ENCODE measurements at places on chromosomes 12 and 14. TPM values are rescaled to one million over a fixed set of nuclear protein-coding genes. Genes with fewer than 3 reads are reported as not detected.

BDKRB1 gene
- total RNA-seq, result not detected

DNA sequence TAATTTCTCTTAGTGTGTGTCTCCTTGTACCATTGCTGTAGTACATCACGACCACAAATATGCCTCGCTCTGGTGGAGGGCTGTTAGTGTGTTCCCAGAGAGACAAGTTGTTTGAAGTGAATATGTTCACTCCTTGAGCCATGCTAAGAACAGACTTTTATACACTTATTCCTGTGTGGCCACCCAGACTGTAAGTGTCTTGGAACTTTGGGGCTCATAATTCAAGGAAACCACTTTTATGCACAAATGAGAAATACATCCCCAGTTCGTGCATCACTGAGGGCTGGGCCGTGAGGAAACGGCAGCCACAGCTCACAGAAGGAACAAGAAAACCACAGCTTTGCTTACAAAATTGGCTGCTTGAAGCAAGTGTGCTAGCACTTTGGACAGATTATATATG is 362.2 kb upstream of the DDHD1 start:
- peaks cover 5% of the 10 kb centered on the region for H3K4me1 ChIP-seq
- no peak overlapping the region for H3K27ac ChIP-seq
- H3K36me3 ChIP-seq, result no peaks in the 10 kb centered on the region
- H3K4me3 ChIP-seq, result no peak overlapping the region
- no peak for DNase-seq

GRCh38 chr12:81644503-81644902 is 114.6 kb downstream of the PPFIA2 start:
- no peak overlapping the region for H3K4me3 ChIP-seq
- DNase-seq, result no peak
- H3K4me1 ChIP-seq, result no peaks in the 10 kb centered on the region
- H3K36me3 ChIP-seq, result no peaks in the 10 kb centered on the region

- no peak overlapping the region for H3K27ac ChIP-seq
- H3K27me3 ChIP-seq, result no peaks in the 10 kb centered on the region
- H3K4me1 ChIP-seq, result no peaks in the 10 kb centered on the region
These were observed 49.4 kb downstream of the SLC15A5 start for GRCh38 chr12:16228067-16228466.

C12orf56 gene
- 0.84 TPM for total RNA-seq

DNA sequence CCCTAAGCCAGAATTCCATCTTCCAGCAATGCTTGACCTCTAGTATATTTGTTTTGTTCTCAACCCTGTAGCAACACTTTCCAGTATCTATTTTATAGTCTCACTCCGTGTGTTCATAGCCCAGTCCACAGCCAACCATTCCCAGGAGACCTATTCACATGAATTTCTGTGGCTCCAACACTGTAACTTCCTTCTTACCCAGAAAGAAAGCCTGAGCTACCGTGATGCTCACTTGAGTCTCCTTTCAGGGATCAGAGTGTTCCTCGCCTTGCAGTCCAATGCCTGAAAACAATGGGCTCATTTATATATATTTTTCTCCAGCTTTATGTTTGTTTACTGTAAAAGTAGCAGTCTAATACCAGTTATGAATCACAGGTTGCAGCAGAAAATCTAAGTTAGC is 645.0 kb upstream of the NOVA1 start:
- H3K27me3 ChIP-seq, result no peaks in the 10 kb centered on the region
- no peaks in the 10 kb centered on the region for H3K4me1 ChIP-seq
- no peak for DNase-seq
- H3K27ac ChIP-seq, result no peak overlapping the region

NEUROD4 gene
- not detected for total RNA-seq

- peaks cover 13% of the 10 kb centered on the region for H3K4me1 ChIP-seq
- DNase-seq, result no peak
- H3K27ac ChIP-seq, result peak overlapping the region; percentile 24
- H3K36me3 ChIP-seq, result peaks cover 16% of the 10 kb centered on the region
- no peaks in the 10 kb centered on the region for H3K27me3 ChIP-seq
These were observed 15.4 kb downstream of the VASH1 start for GRCh38 chr14:76776428-76777251.

LHX5 gene
- total RNA-seq, result 0.41 TPM

DNA sequence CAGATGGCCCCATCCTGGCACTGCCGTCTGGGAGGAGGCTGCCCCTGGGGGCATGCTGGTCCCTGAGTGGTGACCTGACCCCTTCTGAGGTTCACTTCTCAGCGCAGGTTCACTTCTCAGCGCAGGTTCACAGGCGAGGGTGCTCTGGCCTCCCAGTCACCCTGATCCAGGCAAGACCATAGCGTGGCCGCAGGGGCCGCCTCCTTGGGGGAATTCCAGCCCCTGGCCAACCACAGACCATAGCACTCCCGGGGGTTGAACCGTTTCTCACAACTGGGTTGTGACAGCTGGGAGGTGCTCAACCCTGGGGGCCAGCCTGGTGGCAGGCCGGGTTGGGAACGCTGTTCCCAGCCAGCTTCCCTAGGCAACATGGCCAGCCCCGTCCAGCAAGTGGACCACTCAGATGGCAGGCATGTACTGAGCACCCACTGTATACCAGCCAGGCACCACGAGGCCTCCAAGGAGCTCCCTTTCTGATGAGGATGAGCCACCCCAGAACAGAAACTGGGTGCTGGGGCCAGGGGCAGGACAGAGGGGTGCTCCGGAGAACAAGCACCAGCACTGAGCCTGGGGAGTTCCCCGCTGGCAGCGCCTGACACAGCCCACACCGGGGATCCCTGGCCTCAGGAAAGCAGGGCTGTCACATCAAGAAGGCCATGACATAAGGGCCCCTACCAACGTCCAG is 28.3 kb upstream of the ZFP36L1 start:
- peaks cover 35% of the 10 kb centered on the region for H3K4me1 ChIP-seq
- no peaks in the 10 kb centered on the region for H3K27me3 ChIP-seq
- no peaks in the 10 kb centered on the region for H3K36me3 ChIP-seq
- H3K27ac ChIP-seq, result no peak overlapping the region

GRCh38 chr12:77535734-77536133 is 295.0 kb upstream of the NAV3 start:
- DNase-seq, result no peak
- H3K36me3 ChIP-seq, result no peaks in the 10 kb centered on the region
- H3K27me3 ChIP-seq, result no peaks in the 10 kb centered on the region
- no peak overlapping the region for H3K4me3 ChIP-seq
- no peaks in the 10 kb centered on the region for H3K4me1 ChIP-seq

DNA sequence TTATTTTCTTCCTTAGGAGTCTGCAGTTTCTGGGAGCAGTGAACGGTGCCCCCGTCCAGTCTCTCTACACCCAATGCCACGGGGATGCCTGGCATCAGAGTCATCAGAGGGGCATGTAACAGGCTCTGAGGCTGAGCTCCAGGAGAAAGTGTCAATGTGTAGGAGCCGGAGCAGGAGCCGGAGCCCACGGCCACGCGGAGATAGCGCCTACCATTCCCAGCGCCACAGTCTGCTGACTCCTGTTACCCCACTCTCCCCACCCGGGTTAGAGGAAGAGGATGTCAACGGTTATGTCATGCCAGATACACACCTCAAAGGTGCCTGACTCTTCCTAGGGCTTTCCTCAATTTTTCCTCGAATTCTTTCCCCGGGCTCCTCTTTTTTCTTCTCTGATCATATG is 3.3 kb upstream of the PA2G4 start:
- H3K4me1 ChIP-seq, result peaks cover 19% of the 10 kb centered on the region
- H3K36me3 ChIP-seq, result peaks cover 36% of the 10 kb centered on the region
- DNase-seq, result no peak
- H3K27me3 ChIP-seq, result no peaks in the 10 kb centered on the region

- no peaks in the 10 kb centered on the region for H3K27me3 ChIP-seq
These were observed 57.0 kb downstream of the NCOR2 start for GRCh38 chr12:124510301-124510970.

DNA sequence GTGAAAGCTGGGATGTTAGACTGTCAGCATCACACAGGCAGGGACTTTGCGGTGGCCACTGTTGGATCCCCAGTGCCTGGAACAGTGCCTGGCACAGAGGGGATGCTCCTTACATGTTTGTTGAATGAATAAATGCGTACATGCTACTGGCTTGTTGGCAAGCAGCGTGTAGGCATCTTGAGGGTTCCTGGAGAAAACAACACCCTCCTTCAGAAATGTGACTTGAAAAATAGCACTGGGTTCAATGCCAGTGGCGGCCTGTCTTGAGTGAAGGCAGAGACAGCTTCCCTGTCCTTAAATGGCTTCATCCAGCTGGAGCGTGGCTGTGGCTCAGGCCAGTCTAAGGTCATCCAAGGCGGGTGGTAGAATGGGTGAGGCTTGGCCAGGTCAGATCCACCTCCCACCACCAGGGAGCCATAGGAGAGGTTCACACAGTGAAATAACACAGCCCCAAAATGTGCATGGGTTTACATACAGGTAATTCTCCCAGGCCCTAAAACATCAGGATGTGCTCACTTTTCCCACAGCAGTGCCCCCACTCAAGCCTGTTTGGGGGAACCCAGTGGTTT is 171.4 kb downstream of the PHETA1 start:
- no peaks in the 10 kb centered on the region for H3K27me3 ChIP-seq
- no peak for DNase-seq
- H3K36me3 ChIP-seq, result no peaks in the 10 kb centered on the region

- H3K4me3 ChIP-seq, result no peak overlapping the region
- H3K4me1 ChIP-seq, result peaks cover 2% of the 10 kb centered on the region
- no peaks in the 10 kb centered on the region for H3K27me3 ChIP-seq
- no peak for DNase-seq
These were observed 111.9 kb upstream of the CCDC175 start for GRCh38 chr14:59688224-59689170.

DNA sequence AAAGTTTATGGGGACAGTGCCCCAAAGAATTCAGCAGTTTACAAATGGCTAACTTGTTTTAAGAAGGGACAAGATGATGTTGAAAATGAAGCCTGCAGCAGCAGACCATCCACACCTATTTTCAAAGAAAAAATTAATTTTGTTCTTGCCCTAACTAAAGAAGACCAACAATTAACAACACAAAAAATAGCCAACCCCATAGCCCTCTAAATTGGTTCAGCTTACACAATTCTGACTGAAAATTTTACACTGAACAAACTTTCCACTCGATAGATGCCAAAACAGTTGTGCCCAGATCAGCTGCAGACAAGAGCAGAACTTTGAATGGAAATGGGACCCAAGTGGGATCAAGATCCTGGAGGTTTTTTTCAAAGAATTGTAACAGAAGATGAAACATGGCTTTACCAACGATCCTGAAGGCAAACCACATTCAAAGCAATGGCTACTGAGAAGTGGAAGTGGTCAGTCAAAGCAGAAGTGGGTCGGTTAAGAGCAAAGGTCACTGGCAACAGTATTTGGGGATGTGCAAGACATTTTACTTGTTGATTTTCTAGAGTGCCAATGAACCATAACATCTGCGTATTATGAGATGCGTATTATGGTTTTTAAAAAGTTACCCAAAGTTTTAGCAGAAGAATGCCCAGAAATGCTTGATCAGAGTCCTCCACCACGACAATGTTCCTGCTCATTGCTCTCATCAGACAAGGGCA is 30.0 kb downstream of the SLC39A9 start:
- peaks cover 39% of the 10 kb centered on the region for H3K36me3 ChIP-seq
- no peak overlapping the region for H3K27ac ChIP-seq
- H3K27me3 ChIP-seq, result no peaks in the 10 kb centered on the region

- H3K4me1 ChIP-seq, result no peaks in the 10 kb centered on the region
- no peaks in the 10 kb centered on the region for H3K36me3 ChIP-seq
- DNase-seq, result no peak
- H3K27me3 ChIP-seq, result no peaks in the 10 kb centered on the region
- H3K4me3 ChIP-seq, result no peak overlapping the region
These were observed 4.8 kb downstream of the GUCY2C start for GRCh38 chr12:14691560-14691959.

- H3K4me1 ChIP-seq, result no peaks in the 10 kb centered on the region
- H3K27me3 ChIP-seq, result no peaks in the 10 kb centered on the region
- H3K27ac ChIP-seq, result no peak overlapping the region
- no peak for DNase-seq
- H3K4me3 ChIP-seq, result no peak overlapping the region
- H3K36me3 ChIP-seq, result peaks cover 22% of the 10 kb centered on the region
These were observed 28.7 kb downstream of the ZFYVE26 start for GRCh38 chr14:67787673-67788072.

GARIN6 gene
- total RNA-seq, result not detected

KRT78 gene
- not detected for total RNA-seq

DNA sequence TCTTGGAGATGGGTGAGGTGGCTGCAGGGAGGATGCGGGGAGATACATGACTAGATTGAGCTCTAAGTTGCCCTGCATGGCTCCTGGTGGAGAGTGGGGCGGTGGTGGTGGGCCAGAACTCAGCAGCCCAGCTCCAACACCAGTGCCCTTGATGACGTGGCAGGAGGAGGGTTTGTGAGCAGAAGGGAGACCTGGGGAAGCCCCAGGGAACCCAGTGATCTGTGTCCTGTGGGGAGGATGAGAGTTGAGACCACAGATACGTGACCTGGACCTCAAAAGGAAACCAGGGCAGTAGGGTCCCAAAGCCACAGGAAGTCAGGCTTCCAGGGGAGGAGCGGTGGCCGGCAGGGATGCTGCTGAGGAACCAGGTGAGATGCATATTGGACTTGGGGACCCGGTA is 989.1 kb upstream of the TMEM132C start:
- no peaks in the 10 kb centered on the region for H3K4me1 ChIP-seq
- DNase-seq, result no peak
- H3K27me3 ChIP-seq, result peaks cover 43% of the 10 kb centered on the region
- H3K36me3 ChIP-seq, result no peaks in the 10 kb centered on the region
- H3K27ac ChIP-seq, result no peak overlapping the region

GRCh38 chr12:95623554-95624170 is 72.4 kb upstream of the USP44 start:
- H3K4me1 ChIP-seq, result peaks cover 11% of the 10 kb centered on the region
- no peak overlapping the region for H3K4me3 ChIP-seq
- H3K36me3 ChIP-seq, result no peaks in the 10 kb centered on the region
- H3K27ac ChIP-seq, result peak overlapping the region; percentile 56
- H3K27me3 ChIP-seq, result no peaks in the 10 kb centered on the region

DNA sequence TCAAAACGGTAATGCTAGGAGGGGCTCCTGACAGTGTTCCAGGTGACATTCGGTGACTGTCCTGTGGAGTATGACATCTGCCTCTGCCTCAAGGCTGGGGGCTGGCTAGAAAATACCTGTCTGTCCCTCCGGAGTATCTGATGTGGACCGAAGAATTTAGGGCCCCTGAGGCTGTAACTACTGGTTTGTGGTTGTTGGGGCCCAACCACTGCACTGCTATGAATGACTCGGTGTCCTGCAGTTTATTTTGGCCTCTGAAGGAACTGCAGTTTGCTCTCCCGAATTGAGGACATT is 198.9 kb upstream of the CAND1 start:
- H3K4me3 ChIP-seq, result peak overlapping the region; percentile 90
- peak overlapping the region; percentile 95 for H3K27ac ChIP-seq
- peaks cover 9% of the 10 kb centered on the region for H3K27me3 ChIP-seq
- H3K36me3 ChIP-seq, result no peaks in the 10 kb centered on the region
- peaks cover 20% of the 10 kb centered on the region for H3K4me1 ChIP-seq

MAP1LC3B2 gene
- total RNA-seq, result 0.84 TPM

RHEBL1 gene
- 0.75 TPM for total RNA-seq

All from progenitor cell of endocrine pancreas (in vitro differentiated cells).